ENCODE measurements at places on chromosomes 1 and 21. TPM values are rescaled to one million over a fixed set of nuclear protein-coding genes. Genes with fewer than 3 reads are reported as not detected.

ICOSLG gene
- total RNA-seq, result 0.66 TPM

- DNase-seq, result no peak
Observed at GRCh38 chr21:34946385-34946840, 102.7 kb downstream of the RUNX1 start.

- no peak for DNase-seq
Observed at GRCh38 chr1:245388687-245389086, 233.9 kb downstream of the KIF26B start.

GRCh38 chr1:4605158-4605557 is 49.3 kb upstream of the AJAP1 start:
- no peak for DNase-seq

- DNase-seq, result no peak
Observed at GRCh38 chr1:200524092-200524491, 96.5 kb downstream of the KIF14 start.

DNA sequence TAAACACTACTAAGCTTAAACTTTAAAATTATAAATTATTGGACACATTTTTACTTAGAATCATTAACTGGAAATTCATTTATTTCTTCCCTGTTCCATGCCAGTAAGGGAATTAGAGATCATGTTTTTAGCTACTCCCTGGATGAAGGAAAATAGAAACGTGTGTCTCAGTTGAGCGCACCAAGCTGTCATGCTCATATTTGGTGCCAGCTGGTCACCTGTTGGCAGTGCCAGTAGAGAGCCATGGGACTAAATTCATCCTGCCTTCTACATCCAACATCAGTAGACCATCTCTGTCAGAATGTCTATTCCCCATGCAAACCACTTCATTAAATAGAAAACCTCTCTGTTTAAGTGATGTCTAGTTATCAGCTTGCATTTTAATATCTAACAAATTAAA is 17.4 kb upstream of the SLC22A15 start:
- DNase-seq, result no peak

All from esophagus muscularis mucosa (tissue), 4 donors.